Osteoblast (primary cell): ENCODE measurements at places on chromosomes 7 and 10. TPM values are rescaled to one million over a fixed set of nuclear protein-coding genes. Genes with fewer than 3 reads are reported as not detected.

CALHM2 gene
- 54.6 and 56.3 TPM in 2 replicates for total RNA-seq

CNOT4 gene
- 13.4 and 14.1 TPM in 2 replicates for total RNA-seq

DYDC2 gene
- not detected in 2 replicates for total RNA-seq

GIMAP4 gene
- not detected in 2 replicates for total RNA-seq

PCDH15 gene
- total RNA-seq = not detected in 2 replicates

WDFY4 gene
- under 0.01 and 0.36 TPM in 2 replicates for total RNA-seq

PPP1R17 gene
- not detected in 2 replicates for total RNA-seq

ODAD2 gene
- total RNA-seq = 0.59 and 0.72 TPM in 2 replicates

STAM gene
- 45.6 and 56.0 TPM in 2 replicates for total RNA-seq

FKBP14 gene
- total RNA-seq = 40.9 and 44.2 TPM in 2 replicates

CCDC3 gene
- 0.29 and 0.72 TPM in 2 replicates for total RNA-seq

ACSM6 gene
- total RNA-seq = not detected in 2 replicates

NEUROG3 gene
- total RNA-seq = not detected in 2 replicates

PLEKHS1 gene
- total RNA-seq = under 0.01 TPM in 1 of 2 replicates, not detected in the other

NHLRC2 gene
- 15.6 and 16.2 TPM in 2 replicates for total RNA-seq

ZNF503 gene
- 18.5 and 19.4 TPM in 2 replicates for total RNA-seq

TMEM184A gene
- under 0.01 TPM in 2 replicates for total RNA-seq
